Mammary epithelial cell (primary cell): ENCODE measurements at places on chromosomes 2 and 18.

DNA sequence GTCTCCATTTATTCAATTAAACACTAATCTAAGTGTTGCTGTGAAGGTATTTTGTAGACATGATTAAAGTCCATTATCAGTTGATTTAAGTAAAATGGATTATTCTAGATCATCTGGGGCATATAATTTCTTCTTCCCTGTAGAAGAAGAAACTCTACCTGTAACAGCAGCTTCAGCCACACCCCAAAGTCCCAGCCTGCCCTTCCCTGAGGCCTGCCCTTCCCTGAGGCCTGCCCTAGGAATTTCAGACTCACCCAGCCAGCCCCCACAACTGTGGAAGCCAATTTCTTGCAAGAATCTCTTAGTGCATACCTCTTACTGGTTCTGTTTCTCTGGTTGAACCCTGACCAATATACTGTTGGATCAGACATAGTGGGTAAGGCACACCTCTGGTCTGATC, 13.4 kb upstream of the LAPTM4A start:
- DNase-seq: no peak

- DNase-seq: peak; percentile 55
Observed at GRCh38 chr2:112259509-112260294, 4.9 kb upstream of the ZC3H8 start.

- no peak for DNase-seq
Observed at GRCh38 chr2:8520791-8521344, 161.0 kb upstream of the ID2 start.

DNA sequence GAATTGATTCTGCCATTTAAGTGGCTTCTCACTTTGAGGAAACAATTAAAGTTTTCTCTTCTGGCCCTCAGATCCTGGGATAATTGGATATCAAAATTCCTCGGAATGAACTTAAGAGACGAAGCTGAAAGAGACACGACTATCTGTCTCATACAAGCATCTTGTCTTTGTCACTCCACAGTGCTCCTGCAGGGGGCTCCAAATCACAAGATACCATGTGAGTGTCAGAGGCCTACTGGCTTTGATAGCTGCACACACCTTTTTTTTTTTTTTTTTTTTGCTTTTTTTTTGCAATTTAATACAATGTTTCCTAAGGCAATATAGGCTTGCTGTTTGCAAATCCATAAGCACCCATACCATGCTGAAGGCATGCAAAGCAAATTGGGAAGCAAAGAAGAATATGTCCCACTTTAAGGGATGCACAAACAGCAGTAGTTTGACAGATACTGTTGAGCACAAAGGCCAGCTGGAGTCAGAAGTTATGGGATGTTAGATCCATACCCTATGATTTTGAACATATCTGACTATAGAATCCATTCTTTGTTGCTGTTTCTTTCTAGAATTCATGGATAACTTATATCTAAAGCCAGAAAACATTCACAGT, 109.0 kb upstream of the CBLN2 start:
- DNase-seq: peak; percentile 32

GRCh38 chr2:132430895-132431294, 14.3 kb downstream of the GPR39 start:
- DNase-seq: peak; percentile 95

DNA sequence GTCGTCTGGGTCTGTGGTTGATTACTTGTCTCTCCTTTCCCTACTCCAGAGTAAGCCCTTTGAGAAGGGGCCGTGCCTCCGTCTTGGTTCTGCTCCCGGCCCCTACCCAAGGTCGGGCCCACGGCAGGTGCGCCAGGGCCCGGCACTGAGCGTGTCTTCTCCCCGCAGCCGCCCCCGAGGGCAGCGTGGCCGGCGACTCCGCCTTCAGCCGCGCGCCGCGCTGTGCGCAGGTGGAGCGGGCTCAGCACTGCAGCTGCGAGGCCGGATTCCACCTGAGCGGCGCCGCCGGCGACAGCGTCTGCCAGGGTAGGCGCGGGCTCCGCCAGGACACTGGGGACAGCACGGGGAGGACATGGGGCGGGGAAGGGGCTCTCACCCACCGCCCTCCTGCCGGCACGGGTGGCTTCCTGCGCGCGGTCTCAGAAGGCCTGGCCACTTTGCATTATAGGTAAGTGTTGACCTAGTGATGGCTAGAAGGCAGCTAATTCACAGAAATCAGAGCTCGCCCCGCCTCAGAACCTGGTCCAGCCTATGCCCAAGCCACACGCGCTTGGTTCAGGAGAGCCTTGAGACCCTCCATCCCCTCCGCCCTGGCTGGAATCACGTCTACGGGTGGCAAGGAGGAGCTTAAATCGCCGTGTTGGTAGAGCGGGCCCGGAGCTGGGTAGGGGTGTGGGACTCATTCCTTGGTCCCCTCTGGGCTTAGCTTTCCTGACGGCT, 43.5 kb downstream of the FBLN7 start:
- no peak for DNase-seq

DNA sequence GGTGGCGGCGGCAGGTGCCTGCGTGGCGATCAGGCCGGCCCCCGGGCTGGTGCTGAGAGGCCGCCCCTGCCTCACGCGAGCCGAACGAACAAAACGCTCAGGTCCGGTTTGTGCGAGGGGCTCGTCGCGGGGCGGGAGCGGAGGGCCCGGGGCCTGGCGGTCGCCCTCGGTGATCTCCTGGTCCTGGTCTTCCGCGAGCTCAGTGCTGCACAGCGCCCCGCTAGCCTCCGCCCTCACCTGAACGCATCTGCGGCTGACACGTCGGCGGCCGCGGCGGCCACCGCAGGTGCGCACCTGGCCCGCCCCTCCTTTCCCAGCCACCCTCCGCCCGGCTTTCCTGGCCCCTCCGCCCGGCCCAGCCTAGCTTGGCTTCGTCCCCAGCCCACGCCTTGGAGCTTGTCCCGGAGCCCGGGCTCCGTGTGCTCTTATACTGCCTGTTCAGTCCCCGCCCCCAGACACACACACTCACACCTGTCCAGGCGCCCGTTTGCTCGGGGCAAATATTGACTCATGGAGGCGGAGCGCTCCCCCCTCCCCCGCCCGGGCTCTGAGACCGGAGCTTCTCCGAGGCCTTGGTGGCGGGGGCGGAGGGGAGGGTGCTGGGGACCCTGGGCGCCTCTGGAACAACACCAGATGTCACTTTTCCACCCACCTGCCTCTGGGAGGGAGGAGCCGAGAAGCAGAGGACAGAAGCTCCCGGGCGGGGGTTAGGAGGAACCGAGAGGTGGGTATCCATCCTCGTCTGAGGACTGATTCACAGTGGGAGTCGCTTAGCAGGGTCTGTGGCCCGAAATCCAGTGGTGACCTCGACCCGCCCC, 8.6 kb upstream of the CRYBA2 start:
- peak; percentile 72 for DNase-seq

GRCh38 chr2:67085146-67085545, 312.0 kb upstream of the ETAA1 start:
- DNase-seq: no peak

DNA sequence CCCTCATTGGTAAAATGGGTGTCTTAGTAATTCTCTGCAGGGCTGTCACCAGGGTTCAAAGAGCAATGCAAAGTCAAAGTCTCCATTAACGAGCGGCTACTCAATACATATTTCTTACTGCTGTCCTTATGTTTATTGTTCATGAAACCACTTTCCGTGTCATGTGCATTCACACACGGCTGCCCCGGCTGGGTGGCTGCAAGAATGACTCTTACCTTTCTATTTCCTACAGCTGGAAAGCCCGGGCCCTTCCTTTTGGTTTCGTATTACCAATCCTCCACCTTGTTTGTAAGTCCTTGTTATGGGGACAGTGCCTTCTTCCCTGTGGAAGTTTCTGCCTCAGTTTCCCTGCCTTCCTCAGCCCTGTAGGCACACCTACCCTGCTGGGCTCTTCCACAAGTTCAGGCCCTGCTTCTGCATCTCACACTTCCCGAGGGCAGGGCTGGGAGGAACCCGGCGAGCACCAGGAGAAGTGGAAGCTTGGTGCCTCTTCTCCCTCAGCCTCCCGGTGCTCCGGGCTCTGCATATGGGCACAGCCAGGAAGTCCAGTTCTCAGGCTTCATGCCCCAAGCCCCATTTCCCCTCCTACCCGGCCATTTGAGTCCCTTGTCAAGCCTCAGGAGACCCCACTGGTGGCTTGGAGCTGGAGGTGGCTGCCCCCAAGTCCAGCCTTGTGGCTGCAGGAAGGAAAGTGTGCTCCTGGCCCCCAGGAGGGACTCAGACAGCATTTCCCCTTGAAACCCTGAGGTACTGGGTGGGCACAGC, 18.7 kb upstream of the ACKR3 start:
- no peak for DNase-seq

DNA sequence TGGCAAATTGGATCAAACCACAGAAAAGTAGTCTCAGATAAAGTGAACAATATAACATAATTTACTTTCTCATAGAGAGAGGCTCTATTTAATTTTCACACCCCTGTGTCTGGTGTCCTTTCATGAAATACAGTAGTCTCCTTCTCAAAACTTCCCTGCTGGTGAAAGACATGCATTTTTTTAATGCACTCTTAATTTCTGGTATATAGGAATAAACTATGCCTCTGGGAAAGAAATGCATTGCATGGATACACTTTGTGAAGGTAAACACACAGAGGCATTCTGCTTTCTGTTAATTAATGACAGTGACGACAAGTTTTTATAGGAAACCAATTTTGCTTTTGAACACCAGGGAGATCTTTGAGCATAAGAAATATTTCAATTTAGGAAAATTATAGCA, 24.1 kb upstream of the TMEM178A start:
- DNase-seq: no peak

DNA sequence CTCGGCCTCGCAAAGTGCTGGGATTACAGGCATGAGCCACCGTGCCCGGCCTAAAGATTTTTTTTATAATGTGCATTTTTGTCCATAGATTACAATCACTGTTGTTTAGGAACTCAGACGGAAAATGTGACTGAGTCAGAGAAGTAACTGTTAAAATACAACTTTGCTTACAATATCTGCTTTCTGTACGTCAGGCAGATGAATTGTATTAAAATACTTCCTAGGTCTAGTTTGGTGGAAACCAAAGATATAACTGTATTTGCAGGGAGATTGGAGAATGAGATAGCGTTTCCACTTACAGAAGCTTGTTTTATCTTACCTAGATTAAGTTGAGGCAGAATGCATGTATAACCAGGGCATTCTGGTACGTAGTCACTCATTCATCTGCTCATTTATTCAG, 36.7 kb downstream of the ASAP2 start:
- no peak for DNase-seq

DNA sequence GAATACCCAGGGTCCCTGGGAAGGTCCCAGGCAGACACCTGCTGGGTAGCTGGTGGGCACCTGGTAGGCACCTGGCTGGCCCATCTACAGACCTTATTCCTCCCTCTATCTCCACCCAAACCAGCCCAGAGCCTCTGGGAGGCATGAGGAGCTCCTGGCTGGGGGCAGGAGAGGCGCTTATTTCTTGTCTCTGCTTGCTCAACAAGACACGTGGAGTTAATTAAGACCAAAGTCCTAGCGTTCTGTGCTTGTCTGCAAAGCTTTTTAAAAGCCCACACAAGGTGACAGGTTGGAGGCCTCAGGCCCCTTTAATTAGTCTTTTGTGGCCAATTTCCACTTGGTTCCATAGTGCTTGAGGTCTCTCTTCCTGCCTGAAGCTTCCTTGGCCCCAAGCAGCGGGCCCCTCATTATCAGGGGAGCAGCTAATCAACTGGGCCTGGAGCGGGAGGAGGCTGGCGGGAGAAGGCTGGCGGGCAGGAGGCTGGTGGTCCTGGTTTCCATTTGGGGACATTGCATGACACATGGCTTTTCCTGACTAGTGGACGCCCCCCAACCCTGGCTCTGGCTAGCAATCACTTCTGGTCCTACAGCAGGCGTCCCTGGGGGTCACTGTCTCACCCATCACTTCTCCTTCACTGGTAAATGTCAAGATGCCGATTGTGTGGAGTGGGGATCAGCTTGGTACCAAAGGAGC, 65.4 kb upstream of the HDAC4 start:
- DNase-seq: no peak

- no peak for DNase-seq
Observed at GRCh38 chr2:165164201-165164600, 39.6 kb downstream of the SCN3A start.

GRCh38 chr2:107502539-107502938, 324.2 kb upstream of the RGPD4 start:
- no peak for DNase-seq

- no peak for DNase-seq
Observed at GRCh38 chr2:210562091-210562490, 5.7 kb downstream of the CPS1 start.

GRCh38 chr2:174605687-174606086, 8.1 kb upstream of the WIPF1 start:
- DNase-seq: no peak
